ENCODE measurements at places on chromosomes 16 and 17. TPM values are rescaled to one million over a fixed set of nuclear protein-coding genes. Genes with fewer than 3 reads are reported as not detected.

The HSF4 gene
- 55.0 TPM for total RNA-seq

The RGS9 gene
- 19.1 TPM for total RNA-seq

The KRTAP4-1 gene
- total RNA-seq: not detected

The SULT1A1 gene
- 73.9 TPM for total RNA-seq

The VTN gene
- 3.0 TPM for total RNA-seq

The MKS1 gene
- 15.8 TPM for total RNA-seq

The TK1 gene
- total RNA-seq: 11.0 TPM

The CD300LB gene
- total RNA-seq: not detected

The FBXW10 gene
- 0.22 TPM for total RNA-seq

The TEX14 gene
- 0.33 TPM for total RNA-seq

The CALB2 gene
- 42.2 TPM for total RNA-seq

The MYH3 gene
- total RNA-seq: 4.2 TPM

The SHPK gene
- total RNA-seq: 9.6 TPM

The BRICD5 gene
- 5.2 TPM for total RNA-seq

Data from spinal cord (tissue), 10 donors.